ENCODE measurements at places on chromosomes 7 and 10.

DNA sequence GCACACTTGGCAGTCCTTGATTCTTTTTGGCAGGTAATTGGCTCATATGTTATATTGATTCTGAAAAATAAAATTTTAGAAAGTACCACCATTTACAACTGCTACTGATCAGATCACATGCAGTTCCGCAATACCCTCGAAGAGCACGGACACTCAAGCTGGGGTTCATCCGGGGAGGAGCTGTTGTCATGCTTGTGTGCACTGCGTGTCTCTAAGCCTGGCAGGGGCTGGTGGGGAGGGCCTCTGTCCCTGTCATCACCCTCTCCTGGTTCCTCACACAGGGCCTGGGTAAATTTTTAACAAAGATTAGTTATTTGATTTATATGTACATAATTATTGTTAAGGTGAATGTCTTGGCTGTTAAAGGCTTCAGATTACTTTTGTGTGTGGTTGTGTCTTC, 45.2 kb downstream of the TRRAP start:
- no peak for DNase-seq

- no peak for DNase-seq
These were observed 326.9 kb downstream of the PLXNA4 start for GRCh38 chr7:132249256-132249971.

GRCh38 chr7:95311389-95311788, 12.9 kb downstream of the PON1 start:
- DNase-seq, result no peak

GRCh38 chr10:45376371-45376801, 2.4 kb downstream of the ALOX5 start:
- DNase-seq, result no peak

- DNase-seq, result no peak
These were observed 189.6 kb downstream of the TNS3 start for GRCh38 chr7:47392241-47392759.

- no peak for DNase-seq
These were observed 44.0 kb downstream of the LDB3 start for GRCh38 chr10:86712317-86712707.

DNA sequence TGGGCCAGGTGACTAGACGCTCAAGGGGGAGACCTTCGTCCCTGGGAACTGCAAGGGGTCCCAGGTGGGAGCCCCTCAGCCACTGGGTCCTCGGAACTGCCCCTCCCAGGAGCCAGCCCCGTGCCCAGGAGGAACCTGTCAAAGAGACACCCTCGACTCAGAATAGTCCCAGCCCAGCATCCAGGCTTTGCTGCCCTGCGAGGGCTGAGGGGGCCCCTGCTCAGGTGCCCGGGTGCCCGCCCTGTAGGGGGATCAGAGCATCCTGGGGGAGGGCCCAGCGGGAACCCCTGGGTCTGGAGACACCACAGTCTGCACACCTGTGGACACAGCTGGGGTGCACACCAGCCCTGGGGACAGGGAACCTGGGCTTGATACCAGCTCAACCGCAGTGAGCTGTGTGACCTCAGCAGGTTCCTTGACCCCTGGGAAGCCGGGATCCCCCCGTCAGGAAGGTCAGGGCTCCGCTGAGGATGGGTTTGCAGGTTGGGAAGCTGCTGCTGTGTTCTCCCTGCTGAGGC, 407 bp downstream of the ELN start:
- DNase-seq, result no peak

- no peak for DNase-seq
These were observed 19.8 kb downstream of the NANOS1 start for GRCh38 chr10:119049361-119049760.

GRCh38 chr10:79463578-79464496, 18.4 kb upstream of the ZCCHC24 start:
- DNase-seq, result no peak

DNA sequence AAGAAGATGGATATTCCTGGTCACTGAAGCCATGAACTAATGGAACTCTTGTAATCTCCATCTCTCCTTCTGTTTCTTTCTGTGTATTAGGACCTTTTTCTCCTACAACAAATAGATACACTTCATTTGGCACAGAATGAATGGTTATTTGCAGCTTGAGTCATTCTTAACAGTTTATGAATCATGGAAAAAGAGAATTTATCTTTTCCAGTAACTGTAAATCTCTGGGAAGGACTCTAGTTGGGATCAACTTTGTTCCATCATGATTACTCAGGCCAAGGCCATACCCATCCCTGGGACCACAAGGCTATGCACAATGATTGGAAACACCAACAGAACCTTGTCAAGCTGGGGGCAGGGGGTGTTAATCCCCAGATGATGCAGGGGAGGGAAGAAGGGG, 36.1 kb upstream of the MDFIC start:
- no peak for DNase-seq

DNA sequence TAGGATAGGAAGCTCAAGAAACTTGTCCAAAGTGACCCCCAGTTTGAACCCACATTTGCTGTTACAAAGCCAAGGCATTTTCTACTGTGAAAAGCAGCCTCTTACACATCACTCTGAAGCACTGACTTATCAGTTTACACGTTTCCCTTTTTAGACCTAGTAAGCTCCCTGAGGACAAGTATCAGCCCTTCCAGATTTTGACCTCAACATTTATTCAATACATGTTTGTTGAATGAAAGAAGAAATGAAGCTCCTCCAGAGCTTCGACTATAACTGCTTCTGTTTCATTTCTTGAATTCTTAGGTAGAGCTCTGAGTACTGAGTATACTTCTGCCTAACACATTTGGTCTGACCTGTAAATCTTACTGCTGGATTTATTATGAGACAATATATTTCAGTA, 2.7 kb downstream of the WASL start:
- DNase-seq, result no peak

DNA sequence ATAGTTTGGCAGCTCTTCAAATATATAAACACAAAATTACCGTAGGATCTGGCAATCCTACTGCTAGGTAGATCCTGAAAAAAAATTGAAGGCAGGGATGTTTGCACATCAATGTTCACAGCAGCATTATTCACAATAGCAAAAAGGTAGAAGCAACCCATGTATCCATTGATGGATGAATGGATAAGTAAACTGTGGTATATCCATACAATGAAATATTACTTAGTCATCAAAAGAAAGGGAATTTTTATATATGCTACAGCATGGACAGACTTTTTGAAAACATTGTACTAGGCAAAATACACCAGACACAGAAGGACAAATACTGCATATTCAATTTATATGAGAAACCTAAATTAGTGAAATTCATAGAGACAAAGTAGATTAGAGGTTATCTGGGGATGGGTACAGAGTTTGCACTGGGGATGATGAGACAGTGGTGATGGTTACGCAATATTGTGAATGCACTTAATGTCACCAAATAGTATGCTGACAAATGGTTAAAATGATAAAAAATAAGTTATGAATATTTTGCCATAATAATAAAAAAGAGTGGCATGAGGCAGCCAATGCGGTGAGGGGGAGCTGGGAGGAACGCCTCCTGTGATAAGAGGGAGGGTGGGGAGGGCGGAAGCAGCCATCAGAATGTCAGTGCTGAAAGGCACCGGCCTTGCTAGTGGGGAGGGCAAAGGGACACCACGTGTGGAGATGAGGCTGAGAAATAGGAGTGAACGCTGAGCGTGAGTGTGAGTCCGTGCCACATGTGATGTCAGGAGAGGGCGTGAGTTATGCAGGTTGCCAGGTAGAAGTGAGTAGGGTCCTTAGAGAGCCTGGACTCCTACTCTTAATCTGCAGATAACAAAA, 386.1 kb upstream of the PODXL start:
- DNase-seq, result no peak

DNA sequence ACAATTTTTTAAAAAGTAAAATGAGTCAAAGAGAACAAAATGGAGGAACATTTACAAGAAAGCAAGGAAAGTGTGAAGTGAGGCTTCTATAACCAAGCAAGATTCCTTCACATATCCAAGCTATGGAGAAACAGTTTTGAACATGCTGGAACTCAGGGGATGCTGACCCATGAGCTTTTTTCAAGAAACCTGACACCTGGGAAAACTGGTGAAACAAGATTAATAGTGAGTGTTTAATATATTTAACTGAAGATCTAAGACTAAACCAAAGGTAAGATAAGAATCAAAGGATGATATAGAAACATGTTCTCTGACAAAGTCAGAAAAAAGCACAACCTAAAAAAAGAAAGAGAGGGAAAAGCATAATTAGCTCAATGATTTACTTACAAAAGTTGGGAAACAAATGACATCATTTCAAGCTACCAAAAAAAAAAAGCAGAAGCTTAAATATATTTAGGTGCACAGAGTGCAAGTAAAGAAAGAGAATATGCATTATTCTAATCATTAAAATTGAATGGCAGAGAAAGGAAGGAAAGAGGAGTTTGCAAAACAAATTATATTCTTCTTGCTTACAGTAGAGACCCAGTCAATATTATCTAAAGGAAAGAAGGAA, 24.9 kb downstream of the C7orf25 start:
- no peak for DNase-seq

- peak; percentile 32 for DNase-seq
These were observed 2.0 kb downstream of the BAZ1B start for GRCh38 chr7:73519867-73520672.

- no peak for DNase-seq
These were observed 304.1 kb downstream of the GRM8 start for GRCh38 chr7:126948664-126949063.

- DNase-seq, result no peak
These were observed 116.8 kb downstream of the TRRAP start for GRCh38 chr7:98995111-98995510.

GRCh38 chr7:90747516-90747915, 151.4 kb downstream of the CDK14 start:
- no peak for DNase-seq

GRCh38 chr10:3689871-3690510, 95.0 kb downstream of the KLF6 start:
- DNase-seq, result no peak

- no peak for DNase-seq
These were observed 111.8 kb downstream of the OAT start for GRCh38 chr10:124306922-124307371.

DNA sequence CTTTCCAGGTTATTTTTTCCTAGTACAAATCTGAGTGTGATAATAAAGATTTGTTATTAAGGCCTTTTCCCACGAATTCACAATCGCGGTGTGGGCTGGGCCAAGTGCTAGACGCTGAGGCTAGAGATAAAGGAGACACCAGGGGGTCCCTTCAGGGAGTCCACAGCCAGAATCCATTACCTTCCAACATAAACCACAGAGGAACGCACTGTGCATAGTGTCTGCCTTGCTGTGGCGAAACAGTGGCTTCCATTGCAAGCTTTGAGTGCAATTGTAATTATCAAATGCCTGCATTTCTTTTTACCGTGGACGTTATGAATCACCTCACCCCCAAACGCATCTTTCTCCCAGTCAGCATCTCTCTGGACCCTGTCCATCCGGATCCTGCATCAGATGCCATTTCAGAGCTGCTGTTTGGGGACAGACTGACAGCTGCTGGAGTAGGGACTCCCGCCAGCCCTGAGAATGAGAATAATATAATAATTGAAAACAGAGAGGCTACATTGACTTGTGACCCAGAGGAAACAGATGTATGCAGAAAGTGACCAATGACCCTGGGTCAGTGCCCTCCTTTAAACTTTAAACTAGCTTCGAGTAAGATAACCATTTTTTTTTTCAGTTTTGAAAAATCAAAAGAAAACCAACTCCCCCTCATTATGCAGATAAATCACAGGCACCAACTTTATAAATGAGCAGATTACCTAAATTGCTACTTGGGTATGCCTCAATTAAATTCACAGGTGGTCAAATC, 456.2 kb upstream of the NRP1 start:
- DNase-seq, result no peak

DNA sequence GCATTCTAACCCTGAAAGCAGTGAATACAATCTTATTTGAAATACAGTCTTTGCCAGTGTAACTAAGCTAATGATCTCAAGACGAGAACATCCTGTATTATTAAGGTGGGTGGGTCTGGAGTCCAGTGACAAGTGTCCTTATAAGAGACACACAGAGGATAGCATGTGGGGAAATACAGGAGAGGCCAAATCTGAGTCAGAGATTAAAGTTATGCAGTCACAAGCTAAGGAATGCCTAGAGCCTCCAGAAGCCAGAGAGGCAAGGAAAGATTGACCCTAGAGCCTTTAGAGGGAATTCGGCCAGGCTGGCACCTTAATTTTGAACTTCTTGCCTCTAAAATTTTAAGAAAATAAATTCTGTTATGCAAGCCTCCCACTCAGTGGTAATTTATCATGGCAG, 87.5 kb upstream of the HGF start:
- no peak for DNase-seq
